ENCODE measurements at places on chromosomes 12 and 14. TPM values are rescaled to one million over a fixed set of nuclear protein-coding genes. Genes with fewer than 3 reads are reported as not detected.

RNASE13 gene
- not detected for total RNA-seq

KCNA1 gene
- not detected for total RNA-seq

VTI1B gene
- total RNA-seq: 49.3 TPM

BRMS1L gene
- total RNA-seq: 3.5 TPM

MIPOL1 gene
- total RNA-seq: 3.2 TPM

HNF1A gene
- not detected for total RNA-seq

LTB4R gene
- 0.48 TPM for total RNA-seq

HAL gene
- total RNA-seq: not detected

GIT2 gene
- 24.3 TPM for total RNA-seq

LHX5 gene
- total RNA-seq: not detected

TMEM253 gene
- not detected for total RNA-seq

RPL10L gene
- total RNA-seq: not detected

OR6C1 gene
- total RNA-seq: not detected

TRIM9 gene
- 4.0 TPM for total RNA-seq

CDC42BPB gene
- total RNA-seq: 23.8 TPM

ANKRD9 gene
- 14.0 TPM for total RNA-seq

GALNT9 gene
- total RNA-seq: not detected

KLRC3 gene
- 4.6 TPM for total RNA-seq

GPD1 gene
- total RNA-seq: 0.39 TPM

NRL gene
- total RNA-seq: 1.5 TPM

CLEC6A gene
- not detected for total RNA-seq

SLCO1B1 gene
- total RNA-seq: not detected

PTPN21 gene
- 7.4 TPM for total RNA-seq

ACRBP gene
- total RNA-seq: not detected

RNASE3 gene
- not detected for total RNA-seq

KITLG gene
- 4.7 TPM for total RNA-seq

KCNC2 gene
- total RNA-seq: not detected

TNFAIP2 gene
- total RNA-seq: 32.0 TPM

ABCD2 gene
- total RNA-seq: 0.10 TPM

C14orf39 gene
- total RNA-seq: not detected

RNASE1 gene
- total RNA-seq: 2.2 TPM

MMP19 gene
- 4.2 TPM for total RNA-seq

TAS2R30 gene
- 0.98 TPM for total RNA-seq

PGF gene
- total RNA-seq: 0.36 TPM

SLC25A21 gene
- total RNA-seq: 0.68 TPM

RD3L gene
- total RNA-seq: not detected

HOTAIR gene
- not detected for total RNA-seq

ZNF891 gene
- total RNA-seq: 0.49 TPM

CTDSP2 gene
- 44.0 TPM for total RNA-seq

ESPL1 gene
- total RNA-seq: 12.6 TPM

LRTM2 gene
- not detected for total RNA-seq

VPS37B gene
- 35.8 TPM for total RNA-seq

SMCO3 gene
- not detected for total RNA-seq

ADCY4 gene
- not detected for total RNA-seq

SMOC1 gene
- total RNA-seq: not detected

CREBL2 gene
- 26.2 TPM for total RNA-seq

NGB gene
- total RNA-seq: not detected

BDKRB2 gene
- 15.9 TPM for total RNA-seq

SRRM4 gene
- total RNA-seq: not detected

Data from RPMI7951 (cell line).